ENCODE measurements at places on chromosomes 4 and X. TPM values are rescaled to one million over a fixed set of nuclear protein-coding genes. Genes with fewer than 3 reads are reported as not detected.
A peak's percentile ranks its signal among the peaks of the same experiment; 100 is the strongest.

- no peak overlapping the region for H3K4me3 ChIP-seq
- H3K27me3 ChIP-seq, result no peaks in the 10 kb centered on the region
- no peak for DNase-seq
- no peaks in the 10 kb centered on the region for H3K4me1 ChIP-seq
These were observed 220.1 kb upstream of the PABPC4L start for GRCh38 chr4:134421734-134422133.

- no peaks in the 10 kb centered on the region for H3K36me3 ChIP-seq
- H3K4me3 ChIP-seq, result no peak overlapping the region
- H3K27ac ChIP-seq, result no peak overlapping the region
- no peaks in the 10 kb centered on the region for H3K4me1 ChIP-seq
- H3K27me3 ChIP-seq, result no peaks in the 10 kb centered on the region
These were observed 228.0 kb upstream of the LDB2 start for GRCh38 chr4:17126321-17126966.

Gene RAB41
- total RNA-seq, result not detected

- no peak for DNase-seq
- H3K4me1 ChIP-seq, result no peaks in the 10 kb centered on the region
- no peak overlapping the region for H3K27ac ChIP-seq
- no peaks in the 10 kb centered on the region for H3K36me3 ChIP-seq
- H3K27me3 ChIP-seq, result no peaks in the 10 kb centered on the region
- no peak overlapping the region for H3K4me3 ChIP-seq
These were observed 147.3 kb upstream of the FTHL17 start for GRCh38 chrX:31219174-31219573.

Gene GRID2
- total RNA-seq, result not detected

Gene SFRP2
- total RNA-seq, result 38.0 TPM

Gene SOWAHB
- total RNA-seq, result not detected

- H3K4me3 ChIP-seq, result no peak overlapping the region
- no peak for DNase-seq
These were observed 103.9 kb upstream of the RAB40AL start for GRCh38 chrX:102833136-102833535.

- H3K36me3 ChIP-seq, result no peaks in the 10 kb centered on the region
- DNase-seq, result peak; percentile 16
- H3K27me3 ChIP-seq, result no peaks in the 10 kb centered on the region
- H3K27ac ChIP-seq, result peak overlapping the region; percentile 96
- H3K4me1 ChIP-seq, result no peaks in the 10 kb centered on the region
These were observed 525 bp upstream of the CISD2 start for GRCh38 chr4:102868153-102868780.

Gene ZNF827
- 10.0 TPM for total RNA-seq

Gene ZNF280C
- total RNA-seq, result 3.6 TPM

GRCh38 chr4:122170775-122171174 is 18.6 kb downstream of the BLTP1 start:
- DNase-seq, result no peak
- H3K4me3 ChIP-seq, result no peak overlapping the region
- no peak overlapping the region for H3K27ac ChIP-seq

DNA sequence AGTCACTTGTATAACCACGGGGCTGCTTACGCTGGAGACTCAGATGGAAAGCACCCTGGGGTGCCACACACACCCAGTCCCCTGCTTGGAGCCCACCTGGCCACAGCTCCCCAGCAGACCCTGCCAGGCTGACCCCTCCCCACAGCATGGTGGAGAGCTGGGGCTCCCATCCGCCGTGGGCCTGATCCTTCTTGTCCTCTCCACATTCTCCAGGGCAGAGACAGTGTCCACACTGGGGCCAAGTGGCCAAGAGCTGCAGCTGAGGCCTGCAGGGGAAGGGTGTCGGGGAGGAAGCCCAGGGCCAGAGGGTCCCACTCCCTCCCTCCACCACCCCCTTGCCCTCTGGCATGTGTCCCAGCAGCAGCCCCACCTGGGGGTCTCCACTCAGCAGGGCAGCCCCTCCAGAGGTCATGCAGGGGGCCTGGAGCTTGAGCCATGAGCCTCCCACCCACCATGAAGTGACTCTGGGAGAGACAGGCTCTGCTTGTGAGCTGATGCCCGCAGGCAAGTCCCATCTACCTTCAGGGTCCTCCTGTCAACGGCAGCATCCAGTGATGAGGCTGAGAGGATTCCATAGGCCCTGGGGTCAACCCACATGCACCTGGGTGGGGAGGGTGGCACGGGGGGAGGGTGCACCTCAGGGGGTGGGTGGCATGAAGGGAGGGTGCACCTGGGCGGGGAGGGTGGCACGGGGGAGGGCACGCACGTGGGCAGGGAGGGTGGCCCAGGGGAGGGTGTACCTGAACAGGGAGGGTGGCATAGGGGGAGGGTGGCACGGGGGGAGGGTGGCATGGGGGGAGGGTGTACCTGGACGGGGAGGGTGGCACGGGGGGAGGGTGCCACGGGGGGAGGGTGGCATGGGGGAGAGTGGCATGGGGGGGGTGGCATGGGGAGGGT is 56.4 kb downstream of the FAM53A start:
- no peak for DNase-seq
- no peak overlapping the region for H3K4me3 ChIP-seq
- no peaks in the 10 kb centered on the region for H3K36me3 ChIP-seq
- no peaks in the 10 kb centered on the region for H3K4me1 ChIP-seq

DNA sequence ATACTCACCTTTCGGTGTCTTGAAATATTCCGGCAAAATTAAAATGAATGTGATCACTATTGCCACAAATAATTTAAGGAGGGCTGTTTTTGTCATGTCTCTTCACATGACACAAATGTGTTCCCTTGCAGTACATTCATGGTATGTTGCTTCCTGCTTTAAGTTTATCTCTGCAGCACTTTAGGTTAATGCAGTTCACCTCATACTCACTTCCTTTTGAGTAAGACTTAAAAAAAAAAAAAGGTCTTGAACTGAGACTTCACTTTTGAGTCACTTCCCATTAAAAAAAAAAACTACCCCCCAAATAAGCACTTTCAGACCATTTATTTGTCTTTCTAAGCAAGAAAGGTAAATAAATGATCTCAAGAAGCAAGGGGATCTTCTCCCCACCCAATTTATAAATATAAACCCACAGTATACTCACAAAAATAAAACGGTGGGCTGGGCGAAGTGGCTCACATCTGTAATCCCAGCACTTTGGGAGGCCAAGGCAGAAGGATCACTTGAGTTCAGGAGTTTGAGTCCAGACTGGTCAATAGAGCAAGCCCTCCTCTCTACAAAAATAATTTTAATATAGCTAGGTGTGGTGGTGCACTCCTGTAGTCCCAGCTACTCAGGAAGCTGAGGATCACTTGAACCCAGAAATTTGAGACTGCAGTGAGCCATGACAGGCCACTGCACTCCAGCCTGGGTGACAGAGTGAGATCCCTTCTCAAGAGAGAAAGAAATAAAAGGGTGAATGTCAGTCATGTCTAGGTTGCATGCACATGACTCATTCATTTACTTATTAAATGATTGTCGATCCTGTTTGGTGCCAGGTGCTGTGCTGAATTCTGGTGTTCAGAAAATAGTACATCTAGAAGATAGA is at the start of gene TMEM156:
Gene TMEM156, minus strand, starts transcription at position 192 of the 868 bp plus-strand sequence. Its CDS starts 96 bp downstream, at position 96.
- no peaks in the 10 kb centered on the region for H3K36me3 ChIP-seq
- no peak for DNase-seq
- peak within 1 kb of the TSS; percentile 67 for H3K27ac ChIP-seq

GRCh38 chr4:184318852-184319251 is 101.2 kb upstream of the ENPP6 start:
- no peak overlapping the region for H3K27ac ChIP-seq
- H3K4me1 ChIP-seq, result no peaks in the 10 kb centered on the region
- H3K4me3 ChIP-seq, result no peak overlapping the region

DNA sequence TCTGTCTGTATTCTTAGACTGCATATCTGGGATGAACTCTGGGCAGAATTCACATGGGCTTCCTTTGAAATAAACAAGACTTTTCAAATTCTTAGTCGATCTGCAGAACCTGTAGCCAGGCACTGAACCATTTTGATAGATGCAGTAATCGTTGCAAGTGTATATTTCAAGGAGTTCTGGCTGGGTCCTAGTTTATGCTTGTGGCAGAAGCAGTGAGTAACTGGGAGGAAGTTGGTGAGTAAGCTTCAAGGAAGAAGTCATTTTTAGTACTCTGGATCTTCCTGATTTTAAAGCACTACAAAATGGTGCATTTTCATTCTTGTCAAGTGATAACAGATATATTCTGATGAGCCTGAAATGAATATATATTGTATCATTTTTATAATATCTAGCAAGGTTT is 9.5 kb downstream of the HPRT1 start:
- no peaks in the 10 kb centered on the region for H3K4me1 ChIP-seq
- H3K27ac ChIP-seq, result no peak overlapping the region
- no peaks in the 10 kb centered on the region for H3K36me3 ChIP-seq
- no peak overlapping the region for H3K4me3 ChIP-seq

GRCh38 chr4:8238515-8239053 is 31.0 kb upstream of the HTRA3 start:
- no peak for DNase-seq
- H3K36me3 ChIP-seq, result no peaks in the 10 kb centered on the region
- H3K4me1 ChIP-seq, result peaks cover 4% of the 10 kb centered on the region
- no peaks in the 10 kb centered on the region for H3K27me3 ChIP-seq

GRCh38 chrX:71637848-71638247 is 19.5 kb upstream of the CXCR3 start:
- H3K4me1 ChIP-seq, result no peaks in the 10 kb centered on the region
- no peaks in the 10 kb centered on the region for H3K27me3 ChIP-seq
- no peaks in the 10 kb centered on the region for H3K36me3 ChIP-seq
- DNase-seq, result no peak

DNA sequence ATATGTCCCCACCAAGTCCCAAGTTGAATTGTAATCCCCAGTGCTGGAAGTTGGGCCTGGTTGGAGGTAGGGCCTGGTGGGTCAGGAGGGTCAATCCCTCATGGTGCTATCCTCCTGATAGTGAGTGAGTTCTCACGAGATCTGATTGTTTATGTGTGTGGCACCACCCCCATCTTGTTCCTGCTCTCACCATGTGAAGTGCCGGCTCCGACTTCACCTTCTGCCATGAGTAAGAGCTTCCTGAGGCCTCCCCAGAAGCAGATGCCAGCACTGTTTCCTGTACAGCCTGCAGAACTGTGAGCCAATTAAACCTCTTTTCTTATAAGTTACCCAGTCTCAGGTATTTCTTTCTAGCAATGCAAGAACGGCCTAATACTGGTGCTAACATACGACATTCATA is 22.7 kb upstream of the TMEM33 start:
- DNase-seq, result no peak
- H3K27me3 ChIP-seq, result no peaks in the 10 kb centered on the region
- no peak overlapping the region for H3K4me3 ChIP-seq
- H3K4me1 ChIP-seq, result no peaks in the 10 kb centered on the region

DNA sequence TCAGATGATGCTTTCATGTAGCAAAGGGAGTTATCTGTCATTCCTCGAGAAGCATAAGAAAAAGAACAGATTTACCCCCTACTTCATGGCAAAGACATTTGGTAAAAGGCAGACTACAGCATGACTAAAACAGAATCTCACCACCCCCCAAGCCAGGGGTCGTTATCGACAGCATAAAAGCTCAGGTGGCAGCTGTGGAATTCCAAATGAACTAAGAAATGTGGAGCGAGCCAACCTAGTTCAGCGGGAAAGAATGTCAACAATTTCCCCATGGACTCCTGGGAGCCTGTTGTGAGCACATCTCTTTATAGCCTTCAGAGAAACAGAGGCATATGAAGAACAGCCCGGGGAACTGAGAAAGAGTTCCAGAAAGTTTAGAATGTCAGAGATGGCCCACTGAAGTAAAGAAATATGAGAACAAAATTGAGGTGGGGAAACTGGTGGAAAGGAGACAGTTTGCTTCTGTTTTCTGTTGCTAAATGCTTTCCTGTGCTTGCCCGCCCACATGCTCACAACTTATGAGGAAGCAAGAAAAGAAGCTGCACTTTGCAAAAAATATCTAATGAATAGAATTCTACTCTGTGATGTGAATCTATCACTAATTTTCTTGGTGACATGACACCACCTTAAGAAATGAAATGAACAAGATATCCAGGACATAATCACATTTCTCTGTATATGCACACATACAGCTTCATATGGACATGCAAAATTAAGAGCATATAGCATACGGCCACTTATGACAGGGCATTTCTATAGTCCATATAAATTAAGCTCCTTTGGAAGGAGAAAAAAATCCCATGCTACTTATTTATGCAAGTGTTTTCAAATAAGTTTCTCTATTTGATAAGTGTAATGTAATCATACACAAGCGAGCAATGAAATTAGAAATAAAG is 135.3 kb upstream of the MID1 start:
- H3K27ac ChIP-seq, result no peak overlapping the region
- no peaks in the 10 kb centered on the region for H3K27me3 ChIP-seq
- H3K36me3 ChIP-seq, result no peaks in the 10 kb centered on the region
